Hematopoietic multipotent progenitor cell treated with erythropoietin and hydrocortisone succinate and interleukin-3 and kit ligand, for 17 days (in vitro differentiated cells): ENCODE measurements at places on chromosomes 4 and X.

DNA sequence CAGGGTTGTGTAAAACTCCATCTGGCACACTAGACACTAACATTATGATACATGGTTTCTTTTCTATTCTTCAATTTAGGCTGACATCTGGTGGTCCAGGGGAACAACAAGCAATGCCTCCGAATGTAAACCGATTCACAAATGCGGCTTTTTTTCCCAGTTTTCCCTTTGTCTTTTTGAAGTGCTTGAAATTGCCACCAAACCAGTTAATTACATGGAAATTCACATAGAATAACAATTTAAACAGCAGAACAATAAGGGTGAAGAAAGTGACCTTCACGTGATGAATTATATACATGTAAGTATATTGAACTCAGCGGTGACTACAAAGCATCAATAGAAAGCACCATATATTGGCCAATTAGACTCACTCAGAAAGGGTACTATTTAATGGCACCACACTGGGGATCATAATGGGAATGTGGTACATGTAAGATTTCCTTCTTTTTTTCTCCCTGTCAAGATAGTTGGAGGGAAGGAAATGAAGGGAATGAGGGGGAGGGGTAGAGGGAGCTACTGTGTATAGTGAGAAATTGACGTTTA, 103.9 kb downstream of the MMRN1 start:
- no peak for DNase-seq

DNA sequence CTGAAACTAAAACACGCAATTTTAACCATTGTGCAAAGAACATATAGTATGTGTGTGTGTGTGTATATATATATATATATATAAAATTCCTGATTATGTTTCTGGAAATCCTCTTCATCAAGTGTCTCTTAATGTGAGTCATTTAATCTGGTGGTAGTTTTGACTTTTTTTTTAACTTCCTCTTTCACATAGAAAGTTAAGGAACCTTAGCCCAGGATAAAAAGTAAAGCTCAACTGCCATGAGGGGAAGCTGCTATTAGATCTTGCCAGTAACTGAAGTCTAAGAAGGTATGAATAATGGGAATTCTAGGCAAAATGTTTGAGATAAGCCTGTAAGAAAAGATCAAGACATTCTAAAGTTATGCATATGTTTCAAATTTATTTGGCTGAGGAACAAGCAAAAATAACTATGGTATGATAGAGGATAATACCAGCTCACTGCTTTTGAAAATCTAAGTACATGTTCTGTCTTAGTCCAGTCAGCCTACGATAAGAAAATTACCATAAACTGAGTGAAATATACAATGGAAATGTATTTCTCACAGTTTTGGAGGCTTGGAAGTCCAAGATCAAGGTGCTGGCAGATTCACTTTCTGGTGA, 757.0 kb downstream of the TRAM1L1 start:
- no peak for DNase-seq

DNA sequence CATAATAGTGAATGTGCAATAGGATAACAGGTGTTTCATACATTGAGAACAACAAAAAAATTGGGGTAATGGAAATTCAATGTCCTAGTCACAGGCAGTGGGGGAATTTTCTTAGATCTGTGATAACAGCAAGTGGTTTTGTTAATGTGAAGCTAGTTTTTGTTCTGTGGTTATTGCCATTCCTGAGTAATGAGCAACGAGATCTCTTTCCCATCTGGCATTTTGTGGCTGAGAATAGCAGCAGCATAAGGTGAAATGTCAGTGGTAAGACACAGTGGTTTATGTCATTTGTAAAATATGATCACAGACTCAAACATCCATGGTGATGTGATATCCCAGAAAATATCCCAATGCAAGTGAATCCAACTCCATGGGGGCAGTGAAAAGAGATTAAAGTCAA, 497.5 kb downstream of the KCNIP4 start:
- no peak for DNase-seq

GRCh38 chr4:149223659-149224058, 592.0 kb downstream of the IQCM start:
- DNase-seq, result no peak
